ENCODE measurements at places on chromosomes 6 and 20.
A peak's percentile ranks its signal among the peaks of the same experiment; 100 is the strongest.

DNA sequence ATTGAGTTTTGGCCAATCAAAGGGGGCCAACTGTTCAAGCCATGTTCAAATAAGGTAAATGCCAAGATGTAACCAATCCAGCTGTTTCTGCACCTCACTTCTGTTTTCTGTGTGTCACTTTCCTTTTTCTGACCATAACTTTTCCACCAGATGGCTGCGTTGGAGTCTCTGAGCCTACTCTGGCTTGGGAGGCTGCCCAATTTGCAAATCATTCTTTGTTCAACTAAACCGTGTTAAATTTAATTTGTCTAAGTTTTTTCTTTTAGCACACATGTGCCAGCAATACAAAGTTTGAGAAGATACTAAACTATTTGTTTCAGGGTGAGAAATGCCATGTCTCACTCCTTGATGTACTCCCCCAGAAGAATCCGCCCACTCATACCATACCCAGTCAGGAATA lies 52.1 kb downstream of the IYD start:
- no peak for DNase-seq

DNA sequence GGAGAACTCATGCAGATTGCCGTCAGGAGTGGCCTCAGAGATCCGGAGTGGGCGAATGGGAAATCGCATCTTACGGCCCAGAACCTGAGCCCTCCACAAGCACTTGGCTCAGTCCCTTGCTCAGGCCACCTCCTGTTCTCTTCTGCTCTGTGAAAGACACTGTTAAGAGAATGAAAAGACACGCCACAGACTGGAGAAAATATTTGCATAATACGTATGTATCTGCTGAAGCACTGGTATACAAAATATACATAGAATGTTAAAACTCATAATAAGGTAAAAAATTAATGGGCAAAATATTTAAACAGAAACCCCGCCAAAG lies 838 bp upstream of the POM121L2 start:
- DNase-seq, result no peak

DNA sequence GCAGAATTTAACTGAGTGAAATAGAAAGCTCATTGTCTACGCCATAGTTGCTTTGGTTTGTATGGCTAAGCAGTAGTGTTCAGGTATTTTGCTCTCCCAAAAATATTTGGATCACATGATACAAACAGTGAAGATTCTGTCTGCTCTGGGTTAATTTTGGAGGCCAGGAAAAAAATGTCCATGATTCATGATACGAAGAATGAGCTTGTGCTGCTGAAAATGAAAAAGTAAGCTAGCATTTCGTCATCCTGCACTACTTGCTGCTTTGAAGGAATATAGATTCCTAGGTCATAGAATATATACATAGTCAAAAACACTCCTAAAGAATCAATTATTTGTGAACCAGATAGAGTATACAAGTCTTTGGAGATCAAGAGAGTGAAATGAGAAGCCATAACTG lies 8.3 kb downstream of the WRNIP1 start:
- no peak for DNase-seq

DNA sequence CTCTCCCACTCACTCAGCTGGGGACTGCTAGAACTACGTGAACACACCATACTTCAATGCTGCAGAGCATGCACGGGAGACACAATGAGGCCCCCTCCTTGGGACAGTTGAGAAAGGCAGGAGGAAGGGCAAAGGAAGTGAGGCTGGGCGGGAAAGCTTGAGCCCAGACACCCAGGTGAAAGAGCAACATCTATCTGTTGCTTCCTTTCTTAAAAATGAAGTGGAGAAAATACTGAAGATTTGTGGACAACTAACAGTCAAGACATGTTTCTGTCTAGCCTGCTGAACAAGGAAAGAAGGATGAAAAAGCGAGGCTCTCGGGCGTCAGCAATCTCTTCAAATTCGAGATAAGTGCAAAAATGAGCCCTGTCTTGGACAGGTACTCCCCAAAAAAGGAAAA lies 3.0 kb upstream of the NNAT start:
- DNase-seq, result no peak

DNA sequence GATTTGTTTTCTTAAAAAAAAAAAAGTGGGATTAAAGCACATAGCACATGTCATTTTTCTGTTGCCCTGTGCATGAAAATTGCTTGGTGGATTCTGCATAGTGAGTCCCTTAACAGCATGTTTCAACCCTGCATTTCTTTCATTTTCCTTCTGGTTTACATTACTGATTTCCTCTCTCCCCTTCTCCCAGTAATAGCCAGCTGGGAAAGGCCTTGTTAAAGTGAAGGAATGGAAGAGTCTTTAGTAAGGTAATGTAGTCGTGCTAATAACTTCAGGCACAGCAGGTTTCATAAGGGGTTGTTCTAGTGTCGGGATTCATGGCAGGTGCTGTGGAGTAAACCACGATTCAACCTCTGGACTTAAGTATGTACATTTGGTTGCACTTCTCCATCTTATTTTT lies 202.4 kb downstream of the FARS2 start:
- DNase-seq, result no peak

DNA sequence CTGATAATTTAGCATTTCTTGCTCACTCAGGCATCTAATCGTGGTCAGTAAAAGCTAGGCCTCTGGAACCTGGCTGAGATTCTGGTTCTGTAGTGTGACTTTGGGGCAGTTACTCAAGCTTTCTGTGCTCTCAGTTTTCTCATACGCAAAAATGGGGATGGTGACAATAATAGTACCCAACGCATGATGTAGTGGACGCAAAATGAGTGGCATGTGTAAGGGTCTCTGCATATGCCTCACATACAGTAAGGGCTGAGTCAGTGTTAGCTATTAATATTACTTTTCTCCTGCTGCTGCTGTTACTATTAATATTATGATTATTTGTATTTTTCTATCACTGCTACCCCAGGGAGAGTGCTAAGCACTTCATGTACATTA lies 686 bp downstream of the GINS1 start:
- no peak for DNase-seq

- peak; percentile 79 for DNase-seq
Observed at GRCh38 chr20:14337400-14338171, at the start of gene FLRT3. TSS of gene FLRT3 (minus strand) at chr20:14337612. CDS start at chr20:14327506, 10,106 bp downstream.

- no peak for DNase-seq
Observed at GRCh38 chr6:124961777-124962638, at the start of gene RNF217. TSS of gene RNF217 (plus strand) at chr6:124962437. CDS start at chr6:124962545, 108 bp downstream.

DNA sequence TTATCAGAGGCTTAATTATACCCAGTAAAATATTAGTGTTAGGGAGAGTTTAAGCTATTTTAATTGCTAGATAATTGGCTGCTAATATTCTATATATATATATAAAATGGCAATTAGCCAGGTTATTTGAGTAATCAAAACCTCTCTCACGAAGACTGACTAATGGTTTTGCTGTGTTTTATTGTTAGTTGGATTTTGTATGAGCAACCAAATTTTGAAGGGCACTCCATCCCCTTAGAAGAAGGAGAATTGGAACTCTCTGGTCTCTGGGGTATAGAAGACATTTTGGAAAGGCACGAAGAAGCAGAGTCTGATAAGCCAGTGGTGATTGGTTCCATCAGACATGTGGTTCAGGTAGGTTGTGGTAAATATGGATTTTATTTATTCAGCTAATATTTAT lies 102.2 kb downstream of the RTN4IP1 start:
- no peak for DNase-seq

- DNase-seq, result no peak
Observed at GRCh38 chr20:6887966-6888365, 120.5 kb downstream of the BMP2 start.

GRCh38 chr6:166862287-166862977 lies 93.9 kb downstream of the RNASET2 start:
- DNase-seq, result peak; percentile 59

- DNase-seq, result no peak
Observed at GRCh38 chr6:79430913-79431536, 106.2 kb downstream of the LCA5 start.

DNA sequence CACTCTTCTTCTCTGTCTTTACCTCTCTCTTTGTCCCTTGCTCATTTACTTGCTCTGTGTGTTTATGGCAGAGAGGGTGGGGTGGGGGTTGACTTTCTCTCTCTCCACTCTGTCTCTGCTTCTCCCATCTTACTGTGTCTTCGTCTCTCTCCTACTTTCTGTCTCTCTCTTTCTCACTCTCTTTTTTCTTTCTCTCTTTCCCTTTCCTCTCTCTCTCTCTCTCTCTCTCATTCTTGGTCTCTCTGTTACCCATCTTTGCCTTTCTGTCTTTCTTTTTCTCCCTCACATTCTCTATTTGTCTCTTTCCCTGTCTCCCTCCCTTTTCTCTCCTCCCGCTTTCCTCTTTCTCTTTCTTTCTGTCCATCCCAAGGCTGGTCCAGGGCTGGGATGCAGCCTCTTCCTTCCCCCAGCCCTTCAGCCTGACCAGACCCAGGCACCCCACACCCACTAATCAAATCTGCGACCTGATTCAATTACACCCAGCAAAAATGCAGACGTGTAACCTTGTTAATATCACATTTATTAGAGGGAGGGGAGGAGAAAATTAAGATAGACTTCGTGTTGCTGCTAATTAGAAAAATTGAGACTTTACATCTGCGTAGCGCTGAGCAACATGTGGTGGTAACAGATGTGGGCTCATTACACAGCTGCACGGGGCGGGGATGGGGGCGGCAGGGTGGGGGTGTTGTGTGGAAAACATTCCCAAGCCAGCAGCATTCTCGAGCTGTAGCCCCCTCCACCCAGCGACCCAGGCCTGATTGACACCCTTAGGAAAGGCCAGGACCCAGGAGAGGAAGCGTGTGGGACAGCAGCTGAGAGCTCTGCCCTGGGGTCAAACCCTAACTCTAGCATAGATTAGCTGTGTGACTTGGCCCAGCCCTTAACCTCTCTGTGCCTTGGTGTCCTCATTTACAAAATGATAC lies 124.9 kb upstream of the MAFB start:
- no peak for DNase-seq

DNA sequence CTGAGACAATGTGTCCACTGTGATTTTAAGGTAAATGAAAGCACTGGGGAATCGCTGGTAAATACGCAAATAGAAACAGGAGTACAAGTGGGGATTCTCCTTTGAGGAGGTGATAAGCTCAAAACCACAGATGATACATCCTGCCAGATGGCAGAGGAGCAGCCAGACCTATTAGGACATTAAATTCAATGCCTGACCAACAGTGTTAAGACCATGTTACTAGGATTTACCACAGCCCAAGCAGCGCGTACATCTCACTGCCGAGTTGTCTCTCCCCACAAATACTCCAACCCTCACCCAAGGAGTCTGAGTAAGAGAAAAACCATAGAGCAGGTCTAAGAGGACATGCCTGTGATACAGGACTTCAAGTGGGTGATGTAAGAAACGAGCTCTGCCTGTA lies 68.9 kb upstream of the TULP1 start:
- no peak for DNase-seq

- no peak for DNase-seq
Observed at GRCh38 chr20:20734475-20734948, 22.1 kb upstream of the RALGAPA2 start.

DNA sequence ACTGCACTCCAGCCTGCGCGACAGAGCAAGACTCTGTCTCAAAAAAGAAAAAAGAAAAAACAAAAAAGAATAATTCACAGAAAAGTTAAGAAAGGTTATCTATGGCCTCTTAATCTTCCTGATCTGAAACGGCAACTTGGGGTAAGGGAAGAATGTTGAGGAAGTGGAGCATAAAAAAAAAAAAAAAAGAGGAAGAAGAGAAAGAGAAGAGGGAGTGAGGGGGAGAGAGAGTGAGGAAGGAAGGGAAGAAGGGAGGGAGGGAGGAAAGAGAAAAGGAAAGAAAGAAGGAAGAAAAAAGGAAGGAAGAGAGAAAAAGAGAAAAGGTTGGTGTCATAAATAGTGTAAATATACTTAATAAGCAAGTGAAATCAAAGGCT lies 68.9 kb upstream of the NCOA3 start:
- no peak for DNase-seq

- no peak for DNase-seq
Observed at GRCh38 chr6:16819752-16820151, 58.5 kb upstream of the ATXN1 start.

DNA sequence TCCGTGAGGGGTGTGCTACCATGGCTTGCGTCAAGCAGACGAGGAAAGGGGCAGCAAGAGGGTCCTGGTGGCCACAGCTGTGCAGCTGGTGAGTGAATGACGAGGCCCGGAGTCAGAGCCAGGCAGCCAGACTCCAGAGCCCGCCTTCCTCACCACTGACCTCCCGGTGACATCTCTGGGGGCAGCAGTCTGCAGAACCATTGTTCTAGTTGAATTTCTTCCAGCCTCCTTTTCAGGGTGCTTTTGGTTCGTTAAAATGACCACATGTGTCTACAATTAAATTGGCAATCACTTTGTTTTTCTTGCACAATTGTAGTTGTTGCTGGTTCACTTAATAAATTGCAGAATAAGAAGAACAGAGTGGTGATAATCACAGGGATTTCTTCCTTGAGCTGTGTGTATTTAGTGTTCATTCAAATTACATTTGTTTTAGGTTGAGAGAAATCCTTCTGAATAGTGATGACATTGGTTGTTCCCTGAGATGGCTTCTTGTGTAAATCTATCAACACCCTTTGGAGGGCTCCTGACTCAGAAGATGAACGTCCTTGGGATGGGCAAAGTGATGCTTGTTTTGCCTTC lies 96.4 kb downstream of the TULP4 start:
- DNase-seq, result no peak

DNA sequence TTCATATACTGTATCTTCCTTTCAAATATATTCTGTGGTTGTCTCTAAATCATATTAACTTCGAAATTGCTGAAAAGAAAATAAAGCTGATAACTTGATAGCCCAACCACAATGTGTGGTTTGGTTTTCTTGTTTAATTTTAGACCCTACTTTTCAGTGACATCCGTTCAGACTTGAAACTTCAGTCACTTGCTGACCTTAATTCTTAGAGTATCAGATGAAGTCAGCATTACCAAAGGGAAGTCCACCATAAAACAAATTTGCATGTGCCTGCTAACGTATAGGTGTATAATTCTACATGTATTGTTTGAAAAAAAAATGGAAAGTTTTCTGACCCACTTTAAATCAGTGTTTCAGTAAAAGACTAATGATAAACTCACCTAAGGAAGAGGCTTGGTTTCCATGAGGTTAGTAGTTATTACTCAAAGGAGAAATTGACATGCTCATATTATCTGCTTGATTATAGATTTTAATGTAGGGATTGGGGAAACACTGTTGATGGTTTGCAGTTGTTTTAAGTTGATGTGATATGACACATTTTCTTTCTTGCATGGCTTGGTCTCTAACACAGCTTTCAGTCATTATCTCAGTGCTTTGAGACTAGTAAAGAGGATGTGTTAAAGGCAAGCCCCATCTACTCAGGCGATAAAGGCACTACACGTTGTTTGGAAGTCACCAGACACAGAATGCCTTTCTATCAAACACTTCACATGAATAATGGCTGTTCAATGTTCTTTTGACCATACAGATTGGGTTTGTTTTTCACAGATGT lies 5.2 kb upstream of the IL17A start:
- DNase-seq, result no peak

GRCh38 chr6:81668615-81669047 lies 83.8 kb downstream of the TENT5A start:
- DNase-seq, result no peak

DNA sequence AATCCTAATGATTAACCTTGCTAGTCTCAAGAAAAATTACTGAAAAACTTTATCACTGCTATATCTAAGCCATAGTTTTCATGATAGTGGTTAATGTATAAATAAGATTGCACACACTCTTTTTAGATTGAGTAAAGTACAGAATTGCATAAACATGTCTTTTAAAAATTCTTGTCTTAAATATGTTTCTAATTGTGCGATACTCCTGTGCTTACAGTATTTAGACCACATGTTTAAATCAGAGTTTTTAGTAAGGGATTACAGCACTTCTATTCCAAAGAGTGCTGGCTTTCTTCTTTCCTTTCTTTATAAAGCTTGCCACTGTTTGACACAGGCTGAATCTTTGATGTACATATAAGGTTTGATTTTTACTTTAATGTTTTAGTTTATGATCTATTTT lies 36.8 kb upstream of the RGS17 start:
- no peak for DNase-seq

GRCh38 chr6:28884423-28885131 lies 39.2 kb downstream of the TRIM27 start:
- DNase-seq, result no peak
